ENCODE measurements at places on chromosomes 13 and 19.

- DNase-seq, result no peak
These were observed 11.7 kb downstream of the UGGT2 start for GRCh38 chr13:96041326-96042110.

DNA sequence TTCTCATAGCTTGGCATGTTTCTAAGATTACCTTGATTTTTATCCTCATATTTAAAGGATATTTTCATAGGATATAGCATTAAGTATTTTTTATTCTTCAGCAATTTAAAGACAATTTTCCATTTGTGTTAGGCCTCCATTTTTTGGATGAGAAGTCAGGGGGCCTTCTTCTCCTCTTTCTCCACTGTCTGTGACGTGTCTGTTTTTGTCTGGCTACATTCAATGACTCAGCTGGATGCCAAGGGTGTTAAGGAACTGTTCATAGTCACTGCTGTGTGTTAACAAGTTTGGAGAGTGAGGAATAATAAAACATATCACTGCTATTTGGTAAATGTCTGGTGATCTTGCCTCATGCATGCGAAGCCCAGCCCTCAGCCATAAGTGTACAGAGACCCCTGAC lies 36.4 kb downstream of the ZNF582 start:
- DNase-seq, result no peak

GRCh38 chr13:102226591-102226990 lies 175.3 kb downstream of the FGF14 start:
- DNase-seq, result no peak

DNA sequence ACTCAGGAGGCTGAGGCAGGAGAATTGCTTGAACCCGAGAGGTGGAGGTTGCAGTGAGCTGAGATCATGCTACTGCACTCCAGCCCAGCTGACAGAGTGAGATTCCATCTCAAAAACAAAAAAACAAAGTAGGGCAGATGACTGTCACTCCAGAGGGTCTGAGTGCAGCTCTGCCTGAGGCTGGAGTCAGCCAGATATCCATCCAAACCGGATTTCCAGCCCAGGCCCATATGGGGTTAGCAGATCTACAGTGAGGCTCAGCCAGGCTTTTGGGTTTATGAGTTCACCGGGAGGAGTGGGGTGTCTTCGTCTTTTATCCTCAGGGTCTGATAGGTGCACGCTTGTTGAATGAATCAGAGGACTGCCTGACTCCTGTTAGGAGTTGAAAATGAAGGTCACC lies 19.0 kb downstream of the LAMP1 start:
- DNase-seq, result no peak

DNA sequence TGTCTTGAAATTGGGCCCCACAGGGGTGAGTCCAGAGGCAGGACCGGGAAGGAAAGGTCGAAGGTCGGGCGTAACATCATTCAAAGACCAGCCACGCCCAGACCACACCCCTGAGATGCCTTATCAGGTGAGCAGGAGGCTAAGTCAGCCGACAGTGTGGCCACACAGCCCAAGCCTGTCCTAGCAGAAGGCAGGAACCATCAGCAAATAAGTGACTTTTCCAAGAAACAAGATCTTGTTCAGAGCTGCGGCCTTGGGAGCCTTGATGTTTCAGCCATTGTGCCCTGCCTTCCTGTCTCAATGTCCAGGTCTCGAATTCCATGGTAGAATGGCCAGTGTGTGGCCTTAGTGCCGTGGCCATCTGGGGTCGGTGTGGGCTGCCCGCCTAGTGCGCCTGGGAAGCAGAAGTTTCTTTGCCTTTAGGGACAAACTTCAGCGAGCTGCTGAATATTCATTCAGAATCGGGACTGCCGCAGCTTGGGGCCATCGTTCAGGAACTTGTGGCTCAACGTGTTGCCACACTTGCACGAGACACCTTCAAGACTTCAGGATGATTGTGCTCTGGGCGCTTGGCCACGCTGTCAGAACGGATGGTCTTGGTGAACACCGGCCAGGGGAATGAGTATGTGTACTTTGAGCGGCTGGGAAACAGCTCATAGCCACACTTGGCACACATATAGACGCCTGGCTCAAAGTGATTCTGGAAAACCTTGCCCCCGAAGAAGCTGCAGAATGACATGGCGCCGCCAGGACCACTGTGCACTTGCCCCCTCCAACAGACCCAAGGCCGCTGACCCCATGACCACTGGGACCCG lies 6.1 kb upstream of the IFNL4 start:
- DNase-seq, result no peak

GRCh38 chr19:23787106-23787505 lies 28.4 kb upstream of the ZNF681 start:
- no peak for DNase-seq

GRCh38 chr13:37752146-37752545 lies 117.4 kb downstream of the TRPC4 start:
- DNase-seq, result no peak

DNA sequence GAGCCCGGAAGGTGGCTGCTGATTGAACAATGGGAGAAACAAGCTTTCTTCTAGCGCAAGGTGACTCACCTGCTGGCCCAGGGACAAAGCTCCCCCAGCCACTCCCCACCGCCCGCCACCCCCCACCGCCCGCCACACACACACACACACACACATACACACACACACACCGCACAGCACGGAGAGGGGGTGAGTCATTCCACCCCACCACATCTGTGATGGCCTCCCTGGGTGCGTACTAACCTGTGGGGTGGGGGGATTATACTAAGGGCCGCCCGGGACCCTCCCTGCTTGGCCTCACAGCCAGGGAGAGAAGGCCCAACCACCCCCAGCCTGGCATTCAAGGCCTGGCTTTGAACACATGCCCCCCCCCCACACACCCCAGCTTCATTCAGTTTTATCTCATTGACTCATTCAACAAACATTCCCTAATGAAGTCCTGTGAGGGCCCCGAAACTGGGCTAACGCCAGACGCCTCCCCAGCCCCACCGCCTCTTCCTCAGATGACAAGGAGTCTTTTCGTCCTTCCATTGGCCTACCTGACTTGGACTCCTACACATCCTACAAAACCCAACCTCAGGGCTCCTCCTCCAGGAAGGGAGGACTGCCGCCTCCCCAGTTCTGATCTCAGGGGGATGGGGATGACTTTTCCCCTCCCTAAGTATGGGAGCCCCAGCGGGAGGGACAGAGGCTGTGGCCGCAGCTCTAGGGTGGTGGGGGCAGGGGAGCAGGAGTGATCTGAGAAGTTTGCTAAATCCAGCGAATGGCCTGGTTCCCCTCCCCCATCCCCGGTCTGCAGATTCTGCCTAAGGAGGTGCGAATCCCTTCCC lies 5.8 kb upstream of the ONECUT3 start:
- peak; percentile 15 for DNase-seq

DNA sequence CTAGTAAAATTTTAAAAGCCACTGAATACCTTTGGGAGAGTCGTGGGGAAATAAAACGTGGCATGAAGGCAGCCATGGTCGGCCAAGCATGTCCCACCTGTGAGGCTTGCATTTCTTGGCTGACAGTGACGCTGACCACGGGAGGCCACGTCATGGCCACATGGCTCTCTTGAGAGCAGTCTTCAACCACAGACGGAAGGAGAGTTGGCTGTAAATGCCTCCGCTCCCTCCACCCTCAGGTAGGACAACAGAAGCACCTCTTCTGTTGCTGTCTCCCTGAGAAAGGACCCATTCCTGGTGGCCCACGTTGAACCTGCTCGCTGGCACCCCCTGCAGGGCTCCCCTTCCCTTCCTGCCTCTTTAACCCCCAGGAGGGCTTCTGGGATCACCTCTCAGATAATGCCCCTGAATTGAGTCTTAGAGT lies 10.6 kb upstream of the LRRC25 start:
- DNase-seq, result no peak

- DNase-seq, result no peak
These were observed 58.3 kb upstream of the FREM2 start for GRCh38 chr13:38628554-38628953.

DNA sequence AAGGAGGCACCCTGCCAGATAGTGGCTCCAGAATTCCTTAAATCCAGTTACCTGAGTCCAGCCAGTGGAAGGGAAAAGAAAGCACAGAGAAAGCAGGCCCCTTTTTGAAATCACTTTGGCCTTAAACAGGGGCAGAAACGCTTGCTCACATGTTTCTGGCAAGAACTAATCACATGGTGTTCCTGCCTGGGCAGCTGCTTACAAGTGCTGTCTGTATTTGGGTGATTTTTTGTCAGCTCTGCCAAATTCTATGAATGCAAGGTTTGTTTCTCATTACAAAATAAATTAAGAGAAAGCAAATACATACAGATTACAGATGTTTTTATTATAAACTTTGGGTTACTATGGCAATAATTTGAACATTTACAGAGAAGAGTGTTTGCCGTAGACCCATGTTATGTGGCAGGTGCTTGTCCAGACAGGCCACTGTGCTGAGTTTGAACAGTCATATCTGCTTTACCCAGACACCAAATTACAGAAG lies 1237.8 kb downstream of the SLITRK5 start:
- DNase-seq, result no peak

- peak; percentile 100 for DNase-seq
These were observed 423 bp upstream of the ELL start for GRCh38 chr19:18522124-18522861.

GRCh38 chr13:109759609-109760008 lies 26.8 kb downstream of the IRS2 start:
- no peak for DNase-seq

GRCh38 chr13:52780092-52780491 lies 40.5 kb upstream of the CNMD start:
- DNase-seq, result no peak

DNA sequence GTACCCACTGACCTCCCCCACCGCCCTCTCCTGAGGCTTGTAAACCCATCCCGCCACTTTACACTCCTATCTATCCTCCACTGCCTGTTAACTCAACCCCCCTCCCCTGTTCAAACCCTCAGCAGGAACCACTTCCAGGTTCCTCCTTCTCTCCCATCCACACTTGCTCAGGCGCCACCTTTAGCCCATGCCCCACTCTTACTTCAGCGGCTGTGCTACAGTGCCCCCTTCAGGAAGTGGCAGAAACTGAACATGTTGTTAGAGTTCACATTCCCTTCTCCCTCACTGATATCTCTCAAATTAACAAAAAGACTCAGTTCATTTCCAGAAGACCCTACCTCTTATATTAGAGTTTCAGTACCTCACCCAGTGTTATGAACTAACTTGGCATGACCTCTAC lies 49.4 kb downstream of the ZNF91 start:
- no peak for DNase-seq

- no peak for DNase-seq
These were observed 13.7 kb upstream of the TLE2 start for GRCh38 chr19:3042621-3043267.

DNA sequence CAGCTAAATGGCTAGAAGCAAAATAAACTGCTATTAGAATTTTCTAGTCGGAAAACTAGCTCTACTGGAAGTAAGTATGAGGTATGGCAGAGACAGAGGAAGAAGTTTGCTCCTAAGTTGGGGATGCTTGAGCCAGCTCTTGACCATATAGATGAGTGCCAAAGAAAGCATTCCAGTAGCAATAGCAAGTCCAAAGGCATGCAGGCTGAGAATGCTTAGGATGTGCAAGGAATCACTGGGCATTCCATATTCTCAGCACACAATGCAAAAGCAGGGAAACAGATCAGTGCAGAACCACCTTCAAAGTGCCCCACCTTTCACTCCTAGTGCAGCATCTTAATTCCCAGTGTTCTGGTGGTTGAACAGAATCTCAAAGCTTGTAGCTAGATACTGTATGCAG lies 32.9 kb downstream of the SERTM1 start:
- DNase-seq, result no peak

Measured in stimulated activated CD4-positive, alpha-beta T cell treated with anti-CD3 and anti-CD28 coated beads, TNF-alpha, amount 100 ng/mL, for 1 hour (primary cell).